ENCODE measurements at places on chromosomes 1 and 21.
A peak's percentile ranks its signal among the peaks of the same experiment; 100 is the strongest.

- DNase-seq: peak; percentile 56
These were observed at the start of gene KIAA0040 for GRCh38 chr1:175192630-175193526. Gene KIAA0040, minus strand, starts transcription at chr1:175192776. Its CDS starts 31,763 bp downstream, at chr1:175161013.

GRCh38 chr1:228222548-228222947, 14.7 kb downstream of the OBSCN start:
- no peak for DNase-seq

DNA sequence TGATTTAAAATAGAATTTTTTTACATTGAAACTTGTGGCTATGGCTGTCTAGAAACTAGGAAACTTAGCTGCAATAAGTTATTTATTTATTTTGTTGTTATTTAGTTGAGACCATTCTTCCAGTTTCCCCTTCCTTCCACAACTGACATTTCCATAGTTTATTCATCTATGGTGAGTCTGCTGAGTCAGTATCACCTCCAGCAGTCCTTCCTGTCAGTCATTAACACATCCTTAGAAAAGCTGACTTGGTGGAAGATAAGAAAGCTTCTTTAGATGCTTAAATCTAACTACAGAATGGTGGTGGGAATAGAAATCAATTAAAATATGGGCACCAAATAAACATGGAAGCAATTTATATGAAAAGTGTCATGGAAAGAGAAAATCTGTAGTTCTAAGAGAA, 714.0 kb downstream of the RWDD3 start:
- no peak for DNase-seq

- DNase-seq: peak; percentile 20
These were observed 769 bp downstream of the GALE start for GRCh38 chr1:23799570-23800399.

GRCh38 chr1:201636510-201636971, 97.6 kb downstream of the NAV1 start:
- DNase-seq: no peak

GRCh38 chr1:171898941-171899340, 57.6 kb downstream of the DNM3 start:
- DNase-seq: no peak

DNA sequence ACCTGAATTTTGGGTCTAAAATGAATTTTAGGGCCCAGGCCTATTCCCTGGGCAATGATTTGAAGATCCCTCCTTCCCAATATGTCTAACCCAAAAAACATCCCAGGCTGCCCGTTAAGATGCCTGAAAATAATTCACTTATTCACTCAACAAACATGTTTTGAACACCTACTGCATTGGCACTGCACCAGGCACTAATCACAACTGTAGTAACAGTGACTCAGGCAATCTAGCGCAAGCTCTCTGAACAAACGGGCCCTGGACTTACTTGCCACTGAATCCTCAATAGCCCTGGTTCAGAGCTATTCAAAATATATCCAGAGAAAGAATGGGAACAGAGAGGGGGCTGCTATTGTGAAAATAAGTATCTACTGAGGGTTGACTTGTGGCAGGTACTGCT, 4.2 kb downstream of the CD244 start:
- no peak for DNase-seq

GRCh38 chr1:181121498-181121897, 33.0 kb downstream of the IER5 start:
- no peak for DNase-seq

- no peak for DNase-seq
These were observed 34.4 kb downstream of the C21orf91 start for GRCh38 chr21:17784604-17785402.

DNA sequence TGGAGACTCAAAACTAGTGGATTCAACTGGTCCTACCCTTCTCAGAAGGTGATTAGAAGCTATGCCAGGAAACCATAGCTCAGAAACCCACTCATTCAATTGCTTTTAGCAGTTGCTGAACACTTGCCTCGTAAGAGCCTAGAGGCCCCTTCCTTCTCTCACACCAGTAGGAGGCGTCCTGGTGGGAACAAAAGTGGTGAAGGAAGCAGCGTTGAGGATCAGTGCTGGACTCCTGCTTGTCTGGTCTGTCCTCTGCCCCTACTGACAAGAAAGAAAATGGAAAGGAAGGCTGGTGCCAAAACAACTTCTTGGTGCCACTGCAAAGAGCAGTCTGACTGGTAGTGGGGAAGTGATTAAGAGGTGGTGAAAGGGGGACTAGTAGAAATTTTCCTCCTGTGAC, 269.7 kb downstream of the LMO4 start:
- DNase-seq: no peak

DNA sequence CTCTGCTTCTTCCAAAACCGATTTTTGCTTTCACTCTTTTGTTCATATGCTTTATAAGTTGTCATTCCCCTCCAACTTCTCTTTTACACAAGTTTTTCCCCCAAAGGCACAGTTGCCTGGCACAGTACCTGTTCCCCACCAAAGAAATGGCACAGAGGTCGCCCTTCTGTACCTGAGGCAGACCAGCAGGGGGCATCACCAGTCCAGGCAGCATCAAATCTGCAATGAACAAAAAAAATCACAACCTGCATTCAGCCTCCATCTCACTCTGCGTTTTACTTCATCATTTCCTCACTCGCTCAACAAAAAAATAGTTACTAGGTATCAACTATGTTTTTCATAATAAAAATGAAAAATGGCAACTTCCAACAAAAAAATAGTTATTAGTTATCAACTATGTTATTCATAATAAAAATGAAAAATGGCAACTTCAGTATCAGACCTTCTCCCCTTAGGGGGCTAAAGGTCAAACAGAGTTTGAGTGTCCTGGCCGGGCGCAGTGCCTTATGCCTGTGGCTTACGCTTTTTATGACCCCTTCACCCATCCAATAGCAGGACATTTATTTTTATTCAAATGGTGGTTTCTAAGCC, 4.1 kb downstream of the EIF2D start:
- peak; percentile 64 for DNase-seq

DNA sequence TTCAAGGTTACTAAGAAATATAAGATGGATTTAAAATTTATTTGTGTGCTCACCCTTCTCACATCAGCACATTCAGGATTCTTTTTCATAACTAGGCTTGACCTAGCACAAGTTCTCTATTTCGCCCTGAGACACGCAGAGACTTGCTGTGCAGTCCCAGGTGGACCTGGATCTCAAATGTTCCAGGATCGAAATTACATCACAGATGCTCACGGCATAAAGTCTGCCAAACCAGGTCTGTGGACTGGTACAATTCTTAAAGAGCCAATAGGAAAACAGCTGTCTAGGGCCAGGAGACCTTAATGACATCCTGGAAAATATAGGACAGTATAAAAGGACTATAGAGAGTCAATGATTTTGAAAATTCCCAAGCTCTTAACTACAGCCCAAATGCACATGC, 2.2 kb downstream of the PGBD5 start:
- DNase-seq: no peak
